Activated CD4-positive, CD25-positive, alpha-beta regulatory T cell treated with anti-CD3 and anti-CD28 coated beads, Interleukin-2, amount 50 U/mL, for 16 hours (primary cell): ENCODE measurements at places on chromosomes 5 and 9.

DNA sequence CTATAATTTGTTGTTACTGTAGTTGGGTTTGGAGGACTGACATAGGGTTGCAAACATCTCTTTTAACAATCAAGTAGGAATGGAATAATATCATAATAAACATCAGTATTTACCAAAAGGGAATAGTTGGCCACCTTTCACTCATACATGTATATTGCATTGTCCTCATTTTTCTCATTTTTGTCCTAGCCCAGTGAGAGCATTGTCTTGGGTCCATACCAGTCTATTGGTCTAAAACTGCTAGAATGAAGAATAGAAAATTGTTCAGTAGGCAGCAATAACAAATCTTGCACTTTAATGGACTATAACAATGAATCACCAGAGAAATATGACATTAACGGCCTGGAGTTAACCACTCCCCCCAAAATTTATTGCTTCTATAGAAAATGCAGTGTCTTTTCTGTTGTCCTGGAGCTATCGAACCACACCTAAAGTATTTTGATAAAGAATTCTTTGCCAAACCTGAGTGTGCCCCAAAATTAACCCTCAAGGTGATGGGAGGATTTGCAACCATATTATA is 80.9 kb upstream of the IL33 start:
- no peak for DNase-seq

DNA sequence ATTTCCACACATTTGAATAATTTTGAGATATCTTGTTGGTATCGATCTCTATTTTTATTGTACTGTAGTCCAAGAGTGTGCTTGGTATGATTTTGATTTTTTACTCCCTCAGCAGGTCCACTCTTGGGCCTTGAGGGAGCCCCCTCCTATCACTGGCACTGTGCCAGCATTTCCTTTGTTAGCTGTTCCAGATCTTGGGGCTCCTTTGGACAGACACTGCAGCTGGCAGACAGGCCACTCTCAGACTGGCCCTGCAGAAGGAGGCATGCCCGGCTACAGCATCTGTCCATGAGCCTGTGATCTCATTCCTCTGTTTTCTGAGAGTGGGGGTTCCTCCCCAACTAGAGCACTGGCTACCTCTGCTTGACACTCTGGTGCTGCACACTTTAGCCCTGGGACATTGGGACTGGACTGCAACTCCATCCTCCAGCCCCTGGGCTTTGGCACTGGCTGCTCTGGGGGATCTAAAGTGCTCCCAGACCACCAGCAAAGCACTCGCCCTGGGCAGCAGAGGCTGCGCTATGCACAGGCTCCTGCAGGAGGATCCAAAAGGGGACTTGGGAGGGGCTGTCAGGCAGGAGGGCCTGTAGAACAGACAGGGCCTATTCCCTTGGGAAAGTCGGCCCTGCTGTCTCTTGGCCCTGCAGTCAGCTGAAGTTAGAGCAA is 271.3 kb upstream of the DMAC1 start:
- no peak for DNase-seq

DNA sequence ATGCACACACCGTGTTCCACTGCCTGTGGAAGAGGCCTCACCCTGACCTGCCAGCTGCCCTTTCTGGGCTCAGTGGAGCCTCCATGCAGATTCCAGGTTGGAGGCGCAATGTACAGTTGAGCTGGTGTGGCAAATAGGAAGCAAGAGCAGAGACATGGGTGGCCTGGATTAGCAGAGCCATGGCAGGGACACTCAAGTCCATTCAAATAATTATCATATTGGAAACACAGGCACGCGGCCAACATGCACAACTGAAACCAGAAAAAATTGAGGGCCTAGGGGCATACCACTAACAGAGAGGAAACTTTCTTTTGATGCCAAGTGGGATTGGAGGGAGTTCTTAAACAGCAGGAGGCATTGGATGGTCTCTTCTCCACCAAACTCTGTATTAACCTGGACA is 35.8 kb downstream of the OTULINL start:
- no peak for DNase-seq

GRCh38 chr5:106525438-106525837 is 1145.3 kb downstream of the EFNA5 start:
- no peak for DNase-seq

DNA sequence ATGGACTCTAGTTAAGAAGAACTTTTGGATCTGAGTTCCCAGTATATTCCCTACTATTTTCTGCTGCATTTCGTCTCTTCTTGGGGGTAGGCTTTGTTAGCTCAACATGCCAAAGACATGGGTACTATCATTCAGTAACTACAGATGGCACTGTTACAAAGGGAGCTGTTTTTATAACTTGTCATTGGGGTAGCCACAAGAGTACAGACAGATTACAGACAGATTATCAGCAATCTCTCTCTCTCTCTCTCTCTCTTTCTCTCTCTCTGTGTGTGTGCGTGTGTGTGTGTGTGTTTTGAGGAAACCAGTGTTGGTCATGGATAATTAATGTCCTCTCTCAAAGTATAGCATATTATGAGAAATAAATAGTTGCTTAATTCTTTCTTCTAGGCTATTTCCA is 116.1 kb downstream of the WDR70 start:
- no peak for DNase-seq

DNA sequence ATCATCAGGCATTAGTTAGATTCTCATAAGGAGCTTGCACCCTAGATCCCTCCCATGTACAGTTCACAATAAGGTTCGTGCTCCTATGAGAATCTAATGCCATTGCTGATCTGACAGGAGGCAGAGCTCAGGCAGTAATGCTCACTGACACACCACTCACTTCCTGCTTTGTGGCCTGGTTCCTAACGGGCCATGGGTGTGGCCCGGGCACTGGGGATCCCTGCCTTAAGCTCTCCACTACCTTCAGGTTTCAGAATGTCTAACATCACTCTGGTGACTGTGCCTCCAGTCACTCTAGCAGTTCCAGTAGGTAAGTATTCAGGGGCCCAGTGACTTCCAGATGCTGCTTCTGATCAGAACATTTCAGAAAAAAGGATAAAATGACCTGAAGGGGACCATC is 152.4 kb downstream of the LRRC70 start:
- DNase-seq: no peak

GRCh38 chr9:87199278-87199677 is 252.0 kb upstream of the GAS1 start:
- DNase-seq: no peak

GRCh38 chr5:141121563-141121962 is at the start of gene PCDHB4:
TSS of gene PCDHB4 (plus strand) at chr5:141121818. CDS start at chr5:141121999, 181 bp downstream.
- no peak for DNase-seq

- no peak for DNase-seq
Observed at GRCh38 chr9:92949266-92949982, 2.1 kb downstream of the FGD3 start.

GRCh38 chr9:137682428-137683105 is 63.8 kb downstream of the EHMT1 start:
- DNase-seq: no peak

DNA sequence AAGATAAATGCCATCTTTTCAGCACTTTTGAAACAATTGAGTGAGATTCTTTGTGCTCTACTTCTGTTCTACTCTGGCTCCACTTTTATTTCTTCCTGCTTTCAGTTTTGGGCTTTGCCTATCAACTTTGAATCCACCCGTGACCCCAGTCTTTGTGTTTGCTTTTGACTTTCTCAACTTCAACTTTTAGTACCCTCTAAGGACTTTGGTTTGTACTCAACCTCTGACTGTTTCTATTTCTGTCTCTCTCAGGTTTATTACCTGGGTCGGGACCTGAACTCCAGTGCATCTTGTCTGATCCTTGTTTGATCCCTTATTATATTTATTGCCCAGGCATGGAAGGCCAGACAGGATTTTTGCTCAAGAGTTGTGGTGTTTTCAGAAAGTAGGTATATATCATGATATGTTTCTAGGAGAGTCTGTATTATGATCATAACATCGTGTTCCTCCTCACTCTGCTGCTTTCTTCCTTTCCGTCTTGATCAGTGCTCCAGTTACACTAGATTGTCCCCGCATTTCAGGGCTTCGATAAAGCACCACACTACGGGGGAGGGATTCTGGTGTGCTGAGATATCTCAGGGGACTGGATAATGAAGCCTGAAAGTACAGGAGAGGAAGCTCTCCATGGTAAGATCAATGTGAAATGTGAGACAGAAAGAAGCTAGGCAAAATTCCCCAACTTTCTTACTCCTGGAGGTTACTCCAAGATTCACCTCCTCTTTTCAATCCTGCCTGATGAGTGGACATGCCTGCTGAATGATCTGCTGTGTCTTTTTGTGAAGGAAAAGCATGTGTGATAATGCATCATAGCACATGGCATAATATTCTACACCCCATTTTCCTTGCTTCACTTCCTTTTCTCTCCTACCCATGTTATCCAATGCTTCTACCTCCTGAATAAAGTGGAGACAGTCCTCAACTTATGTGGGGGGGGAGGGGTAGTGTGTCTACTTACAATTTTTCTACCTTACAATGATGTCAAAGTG is 155.5 kb upstream of the GRIN3A start:
- no peak for DNase-seq

- no peak for DNase-seq
Observed at GRCh38 chr9:130331573-130331972, 66.0 kb downstream of the HMCN2 start.

DNA sequence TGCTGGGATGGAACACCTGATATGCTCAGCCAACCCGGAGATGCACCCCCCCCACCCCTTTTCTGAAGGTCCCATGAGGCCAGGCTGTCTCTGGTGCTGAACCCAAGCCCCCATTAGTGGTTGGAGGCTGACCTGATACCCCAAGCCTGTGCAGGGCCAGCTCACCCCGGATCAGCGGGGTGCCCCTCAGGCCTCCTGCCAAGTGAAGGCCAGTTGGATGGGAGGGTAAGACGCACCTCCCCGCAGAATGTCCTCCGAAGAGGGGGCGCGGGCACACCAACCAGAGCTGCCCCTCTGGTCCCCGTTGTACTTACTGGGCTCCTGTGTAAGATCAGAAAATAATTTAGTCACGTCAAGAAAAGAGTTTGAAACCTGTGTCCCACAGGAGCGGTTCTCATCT is 76.8 kb upstream of the OTULINL start:
- no peak for DNase-seq

DNA sequence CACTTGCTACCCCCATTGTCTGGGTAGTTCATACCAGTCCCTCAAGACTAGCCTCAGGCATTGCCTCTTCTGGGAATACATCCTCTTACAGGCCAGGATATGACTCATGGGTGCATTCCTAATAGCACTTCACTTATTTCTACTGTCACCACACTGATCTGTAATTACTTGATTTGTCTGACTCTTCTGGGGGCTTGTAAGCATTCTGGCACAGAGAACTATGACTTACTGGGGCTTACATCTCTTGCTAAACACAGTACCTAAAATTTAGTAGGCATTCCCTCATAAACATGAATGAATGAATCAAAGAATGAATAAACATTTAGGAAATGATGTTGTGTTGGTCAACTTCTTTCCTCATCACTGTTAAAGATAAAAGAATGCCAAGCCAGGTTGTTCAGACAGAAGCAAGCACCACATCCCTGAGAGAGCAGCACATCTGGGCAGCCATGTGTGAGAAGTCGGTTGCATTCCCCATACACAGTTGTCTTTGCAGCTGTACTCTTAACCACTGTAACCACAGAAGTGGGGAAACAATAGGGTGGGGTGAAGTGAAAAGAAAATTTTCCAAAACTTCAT is 27.6 kb downstream of the IL7R start:
- no peak for DNase-seq

GRCh38 chr5:75113354-75114113 is 61.2 kb upstream of the GCNT4 start:
- DNase-seq: no peak

DNA sequence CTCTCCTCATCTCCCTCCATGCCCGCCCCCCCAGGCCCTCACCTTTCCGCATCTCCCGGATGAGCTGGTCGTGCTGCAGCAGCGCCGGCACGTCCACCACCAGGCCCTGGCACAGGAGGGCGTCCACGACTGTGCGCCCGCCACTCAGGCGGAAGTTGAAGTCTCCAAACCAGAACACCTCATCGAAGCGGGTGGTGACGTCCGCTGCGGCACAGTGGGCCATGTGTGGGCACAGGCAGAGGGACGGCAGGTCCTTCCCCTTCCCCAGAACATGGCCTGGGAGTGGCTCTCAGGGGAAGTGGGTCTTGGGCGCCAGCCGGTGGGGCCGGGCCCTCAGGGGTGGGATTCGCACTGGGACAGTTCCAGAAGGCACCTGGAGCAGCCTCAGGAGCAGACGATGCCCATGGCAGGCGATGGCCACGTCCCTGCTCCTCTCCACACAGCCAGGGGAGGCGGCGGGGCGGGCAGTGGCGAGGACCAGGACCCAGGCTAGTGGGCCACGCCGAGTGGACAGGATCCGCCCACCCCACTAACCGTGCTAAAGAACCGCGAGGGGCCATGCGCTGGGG is 7.8 kb downstream of the INPP5E start:
- no peak for DNase-seq

GRCh38 chr9:121700165-121700831 is 48.9 kb downstream of the DAB2IP start:
- no peak for DNase-seq

GRCh38 chr9:116715751-116716150 is 28.6 kb downstream of the TRIM32 start:
- DNase-seq: no peak

DNA sequence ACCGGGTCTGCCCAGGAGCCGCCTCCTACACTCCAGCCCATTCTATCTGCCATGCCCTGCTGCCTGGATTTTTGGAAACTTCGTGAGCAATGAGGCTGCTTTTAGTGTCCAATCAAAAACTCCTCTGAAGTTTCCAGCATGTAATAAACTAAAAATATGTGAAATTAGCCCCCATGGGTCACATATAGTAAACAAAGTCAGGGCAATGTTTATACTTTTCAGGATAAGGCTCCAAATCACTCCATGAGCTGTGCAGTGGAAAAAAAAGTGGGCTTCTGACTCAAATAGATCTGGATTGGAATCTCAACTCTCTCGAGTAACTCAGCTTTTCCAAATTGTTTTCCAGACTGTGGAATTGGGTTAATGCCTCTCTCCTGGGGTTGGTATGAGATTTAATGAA is 68.2 kb downstream of the PIK3R1 start:
- DNase-seq: no peak

DNA sequence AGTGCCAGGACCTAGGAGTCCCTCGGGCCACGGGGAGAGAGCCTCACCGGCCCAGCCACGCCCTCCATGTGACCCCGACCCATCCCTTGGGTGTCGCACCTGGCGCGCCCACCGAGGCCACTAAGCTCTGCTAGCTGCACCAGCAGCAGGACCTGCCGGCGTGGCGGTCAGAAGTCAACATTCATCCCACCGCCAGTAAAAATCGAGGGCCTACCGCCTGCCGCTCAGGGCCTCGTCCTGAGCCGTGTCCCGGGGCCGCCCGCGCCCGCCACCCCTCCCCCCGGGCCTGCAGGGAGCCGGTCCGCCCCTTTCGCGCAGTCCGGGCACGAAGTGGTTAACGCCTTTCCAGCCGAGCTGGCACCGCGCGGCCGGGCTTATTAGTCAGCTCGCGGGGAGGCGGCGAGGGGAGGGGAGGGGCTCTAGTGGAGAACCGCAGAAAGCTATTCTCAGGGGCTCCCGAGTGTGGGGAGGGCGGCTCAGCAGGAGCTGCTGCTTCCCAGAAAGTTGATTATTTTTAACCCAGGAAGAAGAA is 124.4 kb downstream of the C9orf50 start:
- peak; percentile 66 for DNase-seq

- no peak for DNase-seq
Observed at GRCh38 chr5:37836592-37837413, 3.0 kb downstream of the GDNF start.

GRCh38 chr9:14373706-14374105 is 59.8 kb upstream of the NFIB start:
- DNase-seq: no peak

GRCh38 chr9:20473515-20474013 is 148.7 kb downstream of the MLLT3 start:
- no peak for DNase-seq
